PC-9 (cell line): ENCODE measurements at places on chromosomes 4 and X. TPM values are rescaled to one million over a fixed set of nuclear protein-coding genes. Genes with fewer than 3 reads are reported as not detected.

GRCh38 chr4:101584306-101584705 is 206.2 kb upstream of the BANK1 start:
- no peak for DNase-seq

GRCh38 chrX:41180194-41180908 is 95.1 kb downstream of the USP9X start:
- no peak for DNase-seq

DNA sequence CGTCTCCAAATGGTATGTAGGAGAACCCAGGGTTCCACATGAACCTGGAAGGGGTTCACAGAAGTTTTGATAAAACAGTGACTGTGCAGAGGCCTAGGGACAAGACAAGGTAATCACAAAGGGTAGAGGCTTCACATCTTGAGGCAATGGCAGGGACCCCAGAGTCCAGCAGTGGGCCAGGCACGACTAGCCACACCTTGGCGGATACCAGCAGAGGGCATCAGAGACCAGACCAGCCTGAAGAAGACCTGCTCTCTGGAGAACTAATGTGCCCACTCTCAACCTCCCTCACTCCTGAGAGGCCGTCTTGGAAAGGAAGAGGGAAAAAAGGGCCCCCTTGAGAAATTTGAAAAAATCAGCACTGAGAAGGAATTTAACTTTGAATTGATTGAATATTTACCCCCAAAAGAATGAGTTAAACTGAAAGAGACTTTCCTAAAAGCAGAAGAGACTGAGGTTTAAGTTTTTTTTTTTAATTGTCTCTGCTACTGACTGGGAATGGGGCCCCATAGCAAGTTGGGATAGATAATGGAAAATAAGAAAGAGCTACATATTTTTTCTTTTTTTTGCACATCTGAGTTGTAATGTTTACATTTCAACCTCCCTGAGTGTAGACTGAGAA is 243.8 kb upstream of the JADE1 start:
- no peak for DNase-seq

GRCh38 chrX:1212532-1212931 is at the start of gene CRLF2:
TSS of gene CRLF2 (minus strand) at chrX:1212649. CDS start at chrX:1212634, 15 bp downstream.
- DNase-seq, result peak; percentile 91

DNA sequence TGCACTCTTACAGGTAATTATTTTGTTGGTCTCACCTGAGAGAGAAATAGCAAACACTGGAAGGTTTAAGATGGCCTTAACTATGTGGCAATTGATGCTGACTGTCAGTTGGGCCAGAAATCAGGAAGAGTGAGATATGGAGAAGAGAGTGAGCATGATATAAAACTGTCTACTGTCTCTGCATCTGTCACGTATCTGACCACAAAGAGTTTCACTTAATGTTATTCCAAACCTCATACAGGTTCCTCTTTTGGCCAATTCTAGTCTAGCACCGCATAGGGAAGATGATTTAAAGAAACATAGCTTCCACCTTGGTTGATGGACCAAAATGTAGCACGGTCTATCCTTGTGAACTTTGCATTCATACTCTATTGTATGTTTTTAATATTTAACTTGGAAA is 381.0 kb upstream of the BOD1L1 start:
- DNase-seq, result no peak

DNA sequence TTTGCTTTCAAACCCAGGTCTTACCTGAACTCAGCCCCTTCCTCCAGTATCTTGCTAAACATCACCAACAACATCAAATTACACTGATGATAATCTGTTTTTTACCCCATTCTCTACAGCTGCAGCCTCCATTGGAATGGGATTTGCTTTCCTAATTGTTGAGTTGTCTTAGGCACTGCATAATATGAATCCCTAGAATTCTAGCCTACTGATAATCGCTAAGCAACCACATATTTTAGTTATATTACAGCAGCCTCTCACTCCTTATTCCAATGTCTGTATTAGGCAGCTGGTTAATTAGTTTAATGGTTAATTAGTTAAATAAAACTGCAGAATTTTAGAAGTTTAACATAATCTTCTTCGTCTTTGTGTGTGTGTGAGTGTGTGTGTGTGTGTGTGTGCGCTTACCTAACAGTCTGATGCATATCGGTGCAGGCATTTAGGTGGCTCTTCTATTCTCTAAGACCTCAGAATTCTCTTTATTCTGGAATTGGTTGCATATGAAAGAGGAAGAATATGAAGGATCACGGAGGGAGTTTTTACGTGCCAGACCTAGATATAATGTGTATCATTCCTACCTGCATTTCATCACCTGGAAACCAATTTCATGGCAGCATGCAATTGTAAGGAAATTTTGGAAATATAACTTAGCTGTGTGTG is 5.3 kb upstream of the COMMD8 start:
- no peak for DNase-seq

- no peak for DNase-seq
These were observed 251.6 kb downstream of the CBR4 start for GRCh38 chr4:168758351-168758876.

The GASK1B gene
- total RNA-seq, result 2.8 and 4.1 TPM in 2 replicates

The PRDM5 gene
- total RNA-seq, result 0.85 and 0.90 TPM in 2 replicates

The GRIA2 gene
- not detected in 2 replicates for total RNA-seq

The SORBS2 gene
- total RNA-seq, result 15.7 and 16.4 TPM in 2 replicates

The PHKA1 gene
- 15.5 and 17.2 TPM in 2 replicates for total RNA-seq
